NAMALWA (cell line): ENCODE measurements at places on chromosomes 6 and 20.

- DNase-seq, result no peak
Measured at GRCh38 chr6:112651239-112651638, 304.1 kb downstream of the RFPL4B start.

DNA sequence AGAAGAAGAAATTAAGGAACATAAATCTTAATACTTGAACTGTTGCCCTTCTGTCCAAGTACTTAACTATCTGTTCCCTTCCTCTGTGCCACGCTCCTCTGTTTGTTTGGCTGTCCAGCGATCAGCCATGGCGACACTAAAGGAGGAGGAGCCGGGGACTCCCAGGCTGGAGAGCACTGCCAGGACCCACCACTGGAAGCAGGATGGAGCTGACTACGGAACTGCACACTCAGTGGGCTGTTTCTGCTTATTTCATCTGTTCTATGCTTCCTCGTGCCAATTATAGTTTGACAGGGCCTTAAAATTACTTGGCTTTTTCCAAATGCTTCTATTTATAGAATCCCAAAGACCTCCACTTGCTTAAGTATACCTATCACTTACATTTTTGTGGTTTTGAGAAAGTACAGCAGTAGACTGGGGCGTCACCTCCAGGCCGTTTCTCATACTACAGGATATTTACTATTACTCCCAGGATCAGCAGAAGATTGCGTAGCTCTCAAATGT, 17.1 kb downstream of the IRF4 start:
- DNase-seq, result peak; percentile 36

DNA sequence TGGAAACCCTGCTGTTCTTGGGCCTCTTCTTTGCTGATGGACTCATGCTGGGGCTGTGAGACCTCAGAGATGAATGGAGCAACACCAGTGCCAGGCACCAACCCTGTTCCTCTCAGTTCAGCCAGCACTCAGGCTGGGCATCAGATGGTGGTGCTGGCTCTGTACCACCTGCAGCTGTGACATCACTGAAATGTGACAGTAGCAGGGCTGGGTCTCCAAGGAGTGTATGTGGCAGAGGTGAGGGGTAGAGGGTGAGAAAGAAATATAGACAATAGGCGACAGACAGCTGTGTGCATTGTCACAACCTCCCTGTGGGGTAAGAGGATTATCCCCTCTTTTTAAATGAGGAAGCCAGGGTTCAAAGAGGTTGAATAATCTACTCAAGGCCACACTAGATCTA, at the start of gene TP53TG5:
TP53TG5 (minus strand) TSS at position 135 of the 400 bp plus-strand sequence; CDS start at position 46, 89 bp downstream.
- DNase-seq, result no peak

- no peak for DNase-seq
Measured at GRCh38 chr6:75428204-75428603, 65.4 kb downstream of the FILIP1 start.

DNA sequence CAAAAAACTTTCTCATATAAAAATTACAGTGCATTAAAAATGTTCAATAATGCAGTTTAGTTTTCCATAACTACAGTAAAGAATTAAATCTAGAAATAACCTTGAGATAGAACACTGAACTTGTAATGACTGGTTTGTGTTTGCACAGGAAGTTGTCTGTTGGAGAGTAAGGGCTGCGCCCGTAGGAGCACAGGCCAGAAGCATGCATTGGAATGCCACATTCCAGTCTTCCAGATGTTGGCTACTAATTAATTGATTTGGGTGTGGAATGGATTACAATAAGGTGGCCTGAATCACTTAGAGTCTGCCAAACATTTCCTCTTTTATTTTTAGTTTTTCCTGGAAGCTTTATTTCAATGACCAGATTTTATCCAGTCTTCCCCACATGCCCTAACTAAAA, 582.6 kb upstream of the MMS22L start:
- DNase-seq, result no peak

DNA sequence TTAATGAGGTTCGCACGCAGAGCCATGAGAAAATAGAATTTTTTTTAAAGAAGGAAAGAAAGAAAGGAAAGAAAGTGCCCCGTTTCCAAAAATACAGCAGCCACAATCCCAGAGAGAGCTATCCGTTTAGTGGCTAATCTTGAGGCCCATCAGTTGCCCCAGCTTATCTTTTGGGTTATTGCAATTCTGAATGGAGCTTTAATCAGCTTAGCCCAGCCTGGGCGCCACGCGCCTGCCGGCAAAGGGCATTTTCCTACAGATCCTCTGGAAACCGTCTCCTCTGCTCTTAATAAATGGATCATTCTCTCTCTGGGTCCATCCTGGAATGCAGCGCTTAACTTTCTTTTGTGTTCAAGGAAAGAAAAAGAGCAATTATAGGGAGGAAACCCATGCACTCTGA, 413.3 kb downstream of the MAFB start:
- DNase-seq, result no peak

DNA sequence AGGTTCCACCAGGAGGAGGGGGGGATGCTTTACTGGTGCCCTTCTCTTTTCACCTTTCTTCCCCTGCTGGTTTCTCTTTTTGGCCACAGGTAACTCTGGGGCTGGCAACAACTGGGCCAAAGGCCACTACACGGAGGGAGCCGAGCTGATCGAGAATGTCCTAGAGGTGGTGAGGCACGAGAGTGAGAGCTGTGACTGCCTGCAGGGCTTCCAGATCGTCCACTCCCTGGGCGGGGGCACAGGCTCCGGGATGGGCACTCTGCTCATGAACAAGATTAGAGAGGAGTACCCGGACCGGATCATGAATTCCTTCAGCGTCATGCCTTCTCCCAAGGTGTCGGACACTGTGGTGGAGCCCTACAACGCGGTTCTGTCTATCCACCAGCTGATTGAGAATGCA, 4.4 kb downstream of the TUBB1 start:
- no peak for DNase-seq

DNA sequence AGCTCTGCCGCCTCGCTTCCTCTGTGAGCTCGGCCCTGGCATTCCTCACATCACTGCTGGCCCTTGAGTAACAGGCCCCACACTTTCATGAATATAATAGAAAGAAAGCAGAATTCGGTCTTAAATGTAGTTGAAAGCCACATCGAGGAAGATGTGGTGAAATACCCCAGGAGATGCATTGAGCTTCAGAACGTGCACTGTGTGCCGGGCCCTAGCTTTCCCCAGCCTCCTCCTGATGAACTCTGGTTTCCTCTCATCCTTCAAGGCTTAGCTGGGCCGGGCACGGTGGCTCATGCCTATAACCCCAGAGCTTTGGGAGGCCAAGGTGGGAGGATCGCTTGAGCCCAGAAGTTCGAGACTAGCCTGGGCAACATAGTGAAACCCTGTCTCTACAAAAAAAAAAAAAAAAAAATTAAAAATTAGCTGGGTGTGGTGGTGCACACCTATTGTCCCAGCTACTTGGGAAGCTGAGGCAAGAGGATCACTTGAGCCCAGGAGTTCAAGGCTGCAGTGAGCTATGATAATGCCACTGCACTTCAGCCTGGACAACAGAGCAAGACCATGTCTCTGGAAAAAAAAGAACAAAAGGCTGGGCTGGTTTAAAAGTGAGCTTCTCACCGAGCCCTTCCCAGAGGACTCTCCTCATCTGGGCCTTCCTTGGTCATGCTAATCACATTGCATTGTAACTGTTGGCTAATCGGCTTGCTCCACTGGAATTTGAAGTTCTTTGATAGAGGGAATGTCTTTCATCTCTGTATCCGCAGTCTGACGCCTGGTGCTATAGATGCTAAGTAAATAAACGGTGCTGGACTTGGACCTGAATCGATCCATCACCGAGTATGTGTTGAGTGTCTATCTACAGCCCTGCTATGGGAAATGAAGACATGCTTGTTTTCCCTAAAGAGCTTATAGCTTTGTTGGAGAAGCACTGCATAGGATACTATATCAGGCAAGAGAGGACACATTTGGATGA, 43.8 kb upstream of the FOXQ1 start:
- DNase-seq, result no peak
